ENCODE measurements at places on chromosomes 5 and 9.

GRCh38 chr9:105093685-105094084 lies 150.8 kb upstream of the SLC44A1 start:
- no peak for DNase-seq

- DNase-seq: no peak
These were observed 206.9 kb upstream of the PCSK5 start for GRCh38 chr9:75683591-75683990.

DNA sequence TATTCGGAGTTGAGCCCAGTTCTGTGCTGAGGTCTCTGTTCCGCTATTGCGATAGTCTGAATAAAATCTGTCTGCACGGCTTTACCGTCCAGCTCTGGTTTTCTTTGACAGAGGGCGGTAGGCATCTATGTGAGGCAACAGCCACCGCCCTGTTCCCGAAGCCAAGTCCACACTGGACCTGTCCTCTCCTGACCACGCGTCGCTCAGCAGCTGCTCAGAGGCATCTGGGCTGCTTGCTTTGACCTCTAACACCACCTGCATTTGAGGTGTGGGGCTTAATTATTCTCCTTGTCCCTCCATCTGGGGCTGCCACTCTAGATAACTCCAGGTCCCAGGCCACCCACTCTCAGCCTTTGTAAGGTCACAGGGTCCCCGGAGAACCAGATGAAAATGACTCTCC lies 168.4 kb upstream of the SMIM23 start:
- no peak for DNase-seq

GRCh38 chr5:95365302-95366095 lies 25.7 kb upstream of the FAM81B start:
- no peak for DNase-seq

DNA sequence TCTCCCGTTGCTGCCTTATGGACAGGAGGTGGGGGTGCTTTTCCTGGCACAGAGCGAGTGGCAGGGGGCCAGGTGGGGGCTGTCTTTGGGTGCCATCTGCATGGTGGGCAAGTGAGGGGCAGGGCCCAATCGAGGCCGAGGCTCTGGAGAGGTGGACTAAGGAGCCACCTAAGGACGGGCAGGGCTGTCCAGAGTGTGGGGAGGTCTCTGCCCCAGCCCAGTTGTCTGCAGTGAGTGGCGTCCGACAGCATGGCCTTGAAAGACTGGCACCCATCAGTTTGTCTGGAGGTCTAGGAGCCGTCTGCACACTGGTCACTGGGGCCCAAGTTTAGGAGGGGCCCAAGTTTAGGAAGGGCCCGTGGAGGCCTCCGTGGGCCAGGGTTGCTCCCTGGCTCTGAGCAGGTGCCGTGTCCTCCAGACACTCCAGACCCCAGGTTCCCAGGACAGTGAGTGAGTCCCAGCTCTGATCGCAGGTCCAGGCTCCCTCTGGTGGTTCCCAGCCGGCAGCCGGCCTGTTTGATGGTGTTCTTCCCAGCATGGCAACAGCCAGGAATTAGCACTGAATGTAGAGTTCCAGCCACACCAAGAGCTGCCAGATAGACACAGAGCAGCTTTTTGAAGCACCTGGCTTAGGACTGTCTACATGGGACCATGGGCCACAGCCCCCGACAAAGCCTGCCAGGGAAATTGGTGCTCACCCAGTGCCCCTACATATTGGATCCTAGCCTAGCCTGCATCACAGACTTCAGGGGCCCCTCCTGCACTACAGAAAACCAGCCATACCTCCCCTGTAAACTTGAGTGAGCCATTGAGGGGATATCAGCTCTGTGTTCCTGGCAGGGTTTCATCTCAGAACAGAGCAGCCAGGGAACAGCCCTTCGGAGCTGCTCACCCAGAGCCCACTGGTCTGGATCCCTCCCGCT lies 120.9 kb downstream of the WNK2 start:
- peak; percentile 42 for DNase-seq

GRCh38 chr5:151183456-151184245 lies 26.1 kb upstream of the ANXA6 start:
- DNase-seq: no peak

DNA sequence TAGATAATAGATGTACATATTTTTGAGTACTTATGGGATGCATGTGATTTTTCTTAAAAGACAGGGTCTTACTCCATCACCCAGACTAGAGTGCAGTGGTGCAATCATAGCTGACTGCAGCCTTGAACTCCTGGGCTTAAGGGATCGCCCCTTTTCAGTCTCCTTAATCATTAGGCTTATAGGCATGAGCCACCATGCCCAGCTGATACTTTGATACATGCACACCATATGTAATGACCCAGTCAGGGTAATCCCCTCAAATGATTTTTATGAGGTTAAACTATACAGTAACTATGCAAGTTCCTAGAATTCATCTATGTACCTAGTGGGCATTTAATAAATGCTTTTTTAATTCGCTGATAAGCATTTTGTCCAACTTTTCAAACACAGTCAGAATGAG lies 292.3 kb downstream of the DTWD2 start:
- no peak for DNase-seq

GRCh38 chr5:179699616-179700237 lies 960 bp downstream of the CANX start:
- peak; percentile 59 for DNase-seq

- no peak for DNase-seq
These were observed 107.5 kb downstream of the PBX3 start for GRCh38 chr9:125854553-125855275.

DNA sequence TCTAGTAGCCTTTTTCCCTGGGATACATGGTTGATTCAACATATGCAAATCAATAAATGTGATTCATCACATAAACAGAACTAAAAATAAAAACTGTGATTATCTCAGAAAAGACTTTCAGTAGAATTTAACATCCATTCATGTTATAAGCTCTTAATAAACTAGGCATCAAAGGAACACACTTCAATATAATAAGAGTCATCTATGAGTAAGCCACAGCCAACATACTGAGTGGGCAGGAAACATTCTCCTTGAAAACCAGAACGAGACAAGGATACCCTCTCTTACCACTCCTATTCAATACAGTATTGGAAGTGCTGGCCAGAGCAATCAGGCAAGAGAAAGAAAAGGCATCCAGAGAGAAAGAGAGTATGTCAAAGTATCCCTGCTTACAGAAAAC lies 239.9 kb downstream of the ATPSCKMT start:
- DNase-seq: no peak
